ENCODE measurements at places on chromosomes 11 and 22. TPM values are rescaled to one million over a fixed set of nuclear protein-coding genes. Genes with fewer than 3 reads are reported as not detected.

PDE3B gene
- 14.1 TPM for total RNA-seq

TNNT3 gene
- not detected for total RNA-seq

NPAS4 gene
- total RNA-seq, result 0.78 TPM

OR52H1 gene
- total RNA-seq, result not detected

SLC22A6 gene
- total RNA-seq, result not detected

CFAP300 gene
- 1.4 TPM for total RNA-seq

APOBEC3B gene
- not detected for total RNA-seq

GAB2 gene
- 87.9 TPM for total RNA-seq

Measured in glutamatergic neuron (in vitro differentiated cells).